GM23248 (cell line): ENCODE measurements at places on chromosomes 2 and 18.

- DNase-seq: peak; percentile 40
These were observed 24.5 kb downstream of the ZEB2 start for GRCh38 chr2:144495227-144496091.

GRCh38 chr2:186256540-186256939, 229.5 kb upstream of the ZC3H15 start:
- DNase-seq: peak; percentile 56

GRCh38 chr2:45114221-45114955, 105.1 kb upstream of the SIX2 start:
- DNase-seq: no peak

GRCh38 chr18:13425357-13426091, 207.0 kb downstream of the LDLRAD4 start:
- no peak for DNase-seq

- no peak for DNase-seq
These were observed 1355.4 kb downstream of the LRP1B start for GRCh38 chr2:140775411-140775810.

DNA sequence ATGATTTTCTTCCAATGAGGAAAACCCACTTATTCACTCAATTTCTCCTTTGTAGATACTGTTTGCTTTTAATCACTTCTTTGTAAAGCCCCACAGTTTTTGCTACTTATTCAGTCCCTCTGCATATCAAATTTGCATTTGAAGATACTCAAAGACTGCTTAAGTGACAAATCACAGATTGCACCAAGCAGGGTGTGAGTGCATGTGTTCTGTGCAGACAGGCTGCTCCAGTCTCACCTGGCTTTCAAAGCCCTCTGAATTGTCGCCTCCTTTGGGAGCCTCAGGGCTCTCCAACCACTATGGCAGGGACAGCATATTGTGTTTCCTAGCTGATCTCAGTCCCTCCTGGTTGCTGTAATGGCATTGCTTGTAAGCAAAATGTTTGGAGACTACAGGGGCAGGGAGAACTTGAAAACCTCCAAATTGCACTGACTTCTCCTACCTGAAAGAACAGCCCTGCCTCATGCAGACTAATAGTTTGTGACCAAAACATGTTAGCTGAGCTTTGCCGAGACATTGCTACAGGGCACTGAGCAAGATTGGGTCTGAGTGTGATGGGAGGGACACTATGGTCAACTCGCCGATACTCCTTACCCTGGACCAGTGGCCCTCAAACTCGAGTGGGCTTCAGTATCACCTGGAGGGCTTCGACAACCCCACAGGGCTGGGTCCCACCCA, 96.8 kb downstream of the POLE4 start:
- no peak for DNase-seq

DNA sequence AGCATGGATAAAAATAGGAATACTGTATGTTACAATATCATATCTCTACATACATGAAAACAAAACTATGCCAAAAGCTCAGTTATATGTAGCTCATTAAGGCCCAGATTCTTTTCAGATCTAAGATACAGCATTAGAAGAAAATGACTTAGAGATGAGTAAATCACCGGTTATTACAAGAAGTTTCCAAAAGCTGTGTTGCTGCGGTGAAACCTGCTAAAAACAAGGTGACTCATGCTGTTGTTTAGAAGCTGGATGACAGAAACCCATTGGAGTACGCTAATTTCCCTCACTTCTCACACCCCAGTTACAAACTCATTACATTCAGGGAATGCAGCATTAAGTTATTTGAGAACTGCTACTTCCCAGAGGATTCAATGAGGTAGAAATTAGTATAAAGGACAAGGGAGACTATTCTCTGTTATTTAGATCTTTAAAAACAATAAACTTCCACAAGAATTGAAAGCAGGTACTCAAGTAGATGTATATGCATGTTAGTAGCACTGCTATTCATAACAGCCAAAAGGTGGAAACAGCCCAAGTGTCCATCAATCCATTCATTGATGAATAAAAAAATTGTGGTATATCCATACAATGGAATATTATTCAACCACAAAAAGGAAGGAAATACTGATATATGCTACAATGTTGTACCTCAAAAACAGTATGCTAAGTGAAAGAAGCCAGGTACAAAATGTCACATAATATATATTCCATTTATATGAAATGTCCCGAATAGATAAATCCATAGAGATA, 32.6 kb downstream of the RBKS start:
- DNase-seq: peak; percentile 95

DNA sequence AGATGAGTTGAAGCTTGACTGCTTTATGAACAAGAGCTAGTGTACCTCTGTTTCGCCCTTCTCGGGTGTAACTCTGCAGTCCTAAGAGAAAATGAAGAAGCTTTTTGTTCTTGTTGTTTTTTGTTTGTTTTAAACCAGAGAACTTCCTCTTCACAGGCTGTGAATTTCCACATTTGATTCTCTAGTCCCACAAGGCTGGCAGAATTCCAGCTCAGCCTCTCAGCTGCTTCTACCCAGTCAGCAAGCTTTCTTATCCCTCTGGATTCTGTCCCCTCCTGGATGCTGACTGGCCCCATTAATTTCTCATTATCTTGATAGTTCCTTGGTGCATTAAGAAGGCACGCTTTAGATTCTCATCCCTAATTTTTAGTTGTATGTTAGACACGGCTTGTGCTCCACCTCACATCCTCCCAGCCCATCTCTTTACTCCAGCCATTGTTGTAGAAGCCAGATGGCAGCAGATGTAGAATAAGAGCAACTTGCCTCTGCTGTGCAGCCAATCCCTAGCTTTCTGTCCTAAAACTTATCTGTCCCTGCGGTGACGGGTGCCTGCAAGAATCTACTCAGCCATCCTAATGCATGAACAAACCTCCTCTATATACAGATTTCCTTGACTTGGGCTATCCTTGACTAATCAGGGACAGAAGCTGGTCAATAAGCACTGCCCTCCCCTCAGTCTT, 12.3 kb upstream of the RESP18 start:
- DNase-seq: peak; percentile 19

GRCh38 chr2:82641598-82642180, 1817.4 kb downstream of the SUCLG1 start:
- no peak for DNase-seq

DNA sequence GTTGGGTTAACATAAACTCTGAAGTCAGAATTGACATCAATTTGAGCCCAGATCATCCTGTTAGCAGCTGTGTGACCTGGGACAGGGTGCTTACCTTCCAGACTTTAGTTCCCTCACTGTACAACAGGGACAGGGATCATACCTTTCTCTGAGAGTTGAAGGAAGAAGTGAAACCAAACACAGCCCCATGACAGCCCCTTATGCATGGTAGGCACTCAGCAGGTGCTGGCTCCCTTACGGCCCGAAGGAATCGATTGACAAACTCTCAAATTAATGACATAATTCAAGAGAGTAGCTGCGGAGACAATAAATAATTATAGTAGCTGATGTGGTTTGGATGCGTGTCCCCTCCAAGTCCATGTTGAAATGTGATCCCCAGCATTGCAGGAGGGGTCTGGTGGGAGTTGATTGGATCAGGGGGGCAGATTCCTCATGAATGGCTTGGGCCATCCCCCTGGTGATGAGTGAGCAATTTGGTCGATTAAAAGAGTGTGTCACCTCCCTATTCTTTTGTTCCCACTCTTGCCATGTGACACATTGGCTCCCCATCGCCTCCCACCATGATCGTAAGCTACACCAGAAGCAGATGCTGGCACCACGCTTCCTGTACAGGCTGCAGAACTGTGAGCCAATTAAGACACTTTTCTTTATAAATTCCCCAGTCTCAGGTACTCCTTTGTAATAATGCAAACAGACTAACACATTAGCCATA, 72.4 kb downstream of the ODC1 start:
- no peak for DNase-seq

GRCh38 chr2:191512874-191513273, 165.1 kb upstream of the NABP1 start:
- no peak for DNase-seq

GRCh38 chr2:53787614-53788289, 908 bp downstream of the ERLEC1 start:
- DNase-seq: peak; percentile 72

- DNase-seq: no peak
These were observed 7.1 kb downstream of the ZNF532 start for GRCh38 chr18:58871514-58872420.

GRCh38 chr18:37162551-37162950, 333.6 kb downstream of the KIAA1328 start:
- DNase-seq: no peak

DNA sequence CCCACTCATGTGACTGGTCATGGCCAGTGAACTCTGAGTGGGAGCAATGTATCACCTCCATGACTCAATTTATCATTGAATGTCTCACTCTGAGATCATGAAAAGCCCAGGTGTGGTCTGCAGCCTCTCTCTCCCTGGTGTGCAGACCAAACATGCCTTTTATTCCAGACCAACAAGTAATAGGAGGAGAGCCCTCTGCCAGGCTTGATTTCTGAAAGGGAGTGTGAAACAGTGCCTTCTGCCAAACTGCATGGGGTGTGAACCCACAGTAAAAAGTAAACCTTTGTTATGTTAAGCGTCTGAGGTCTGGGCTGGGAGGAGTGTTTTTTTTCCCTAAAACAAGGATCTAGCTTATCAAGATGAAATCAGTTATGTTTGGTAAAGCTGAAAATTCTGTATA, 601.2 kb downstream of the ADCYAP1 start:
- DNase-seq: no peak

DNA sequence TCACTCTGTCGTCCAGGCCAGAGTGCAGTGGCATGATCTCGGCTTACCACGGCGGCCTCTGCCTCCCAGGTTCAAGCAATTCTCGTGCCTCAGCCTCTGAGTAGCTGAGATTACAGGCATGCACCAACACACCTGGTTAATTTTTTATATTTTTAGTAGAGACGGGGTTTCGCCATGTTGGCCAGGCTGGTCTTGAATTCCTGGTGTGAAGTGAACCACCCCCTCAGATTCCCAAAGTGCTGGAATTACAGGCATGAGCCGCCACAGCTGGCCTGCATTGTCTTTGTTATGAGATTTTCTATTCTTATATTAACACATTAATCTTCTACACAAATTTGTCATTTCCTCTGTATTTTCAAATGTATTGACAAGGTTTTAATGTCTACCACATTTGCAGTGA, 75.2 kb downstream of the SEPTIN10 start:
- DNase-seq: no peak

GRCh38 chr2:8265476-8266226, 416.2 kb upstream of the ID2 start:
- DNase-seq: no peak

DNA sequence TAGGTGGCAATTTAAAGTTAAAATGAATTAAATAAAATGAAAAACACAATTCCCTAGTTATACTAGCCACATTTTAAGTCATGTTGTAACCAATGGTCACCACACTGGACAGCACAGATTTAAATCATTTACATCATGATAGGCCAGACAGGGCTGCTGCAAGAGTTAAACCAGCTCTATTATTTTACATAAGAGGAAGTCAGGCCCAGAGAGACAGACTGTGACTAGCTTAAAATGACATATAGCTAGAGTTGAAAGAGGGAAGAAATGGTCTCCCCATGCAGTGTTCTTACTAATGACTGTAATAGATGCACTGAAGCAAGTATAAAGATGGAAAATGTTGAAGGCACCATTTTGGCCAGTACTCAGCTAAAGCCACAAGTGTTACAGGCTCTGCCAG, 69.6 kb downstream of the SLC66A3 start:
- DNase-seq: no peak

DNA sequence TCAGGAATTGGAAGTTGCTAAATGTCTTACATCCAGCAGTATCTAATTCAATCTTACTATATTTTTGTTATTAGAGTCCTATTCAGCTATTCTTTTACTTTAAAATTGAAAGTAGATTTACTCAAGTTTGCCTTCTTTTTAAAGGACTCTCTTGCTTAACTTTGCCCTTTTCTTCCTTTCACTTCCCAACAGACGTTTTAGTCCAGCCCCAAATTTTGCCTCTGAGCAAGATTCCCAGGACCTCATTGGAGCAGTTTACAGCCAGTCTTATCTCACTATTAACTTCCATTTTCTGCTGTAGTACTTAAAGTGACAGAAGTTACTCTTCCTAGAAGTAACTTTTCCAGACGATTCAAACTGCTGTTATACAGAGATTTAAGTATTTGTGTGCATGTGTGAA, 1.7 kb upstream of the PRKD3 start:
- DNase-seq: peak; percentile 93

GRCh38 chr2:63632382-63632781, 43.6 kb downstream of the MDH1 start:
- no peak for DNase-seq

GRCh38 chr2:172380436-172381274, 46.7 kb upstream of the ITGA6 start:
- no peak for DNase-seq

GRCh38 chr18:79965119-79965902, 868 bp downstream of the HSBP1L1 start:
- peak; percentile 82 for DNase-seq

DNA sequence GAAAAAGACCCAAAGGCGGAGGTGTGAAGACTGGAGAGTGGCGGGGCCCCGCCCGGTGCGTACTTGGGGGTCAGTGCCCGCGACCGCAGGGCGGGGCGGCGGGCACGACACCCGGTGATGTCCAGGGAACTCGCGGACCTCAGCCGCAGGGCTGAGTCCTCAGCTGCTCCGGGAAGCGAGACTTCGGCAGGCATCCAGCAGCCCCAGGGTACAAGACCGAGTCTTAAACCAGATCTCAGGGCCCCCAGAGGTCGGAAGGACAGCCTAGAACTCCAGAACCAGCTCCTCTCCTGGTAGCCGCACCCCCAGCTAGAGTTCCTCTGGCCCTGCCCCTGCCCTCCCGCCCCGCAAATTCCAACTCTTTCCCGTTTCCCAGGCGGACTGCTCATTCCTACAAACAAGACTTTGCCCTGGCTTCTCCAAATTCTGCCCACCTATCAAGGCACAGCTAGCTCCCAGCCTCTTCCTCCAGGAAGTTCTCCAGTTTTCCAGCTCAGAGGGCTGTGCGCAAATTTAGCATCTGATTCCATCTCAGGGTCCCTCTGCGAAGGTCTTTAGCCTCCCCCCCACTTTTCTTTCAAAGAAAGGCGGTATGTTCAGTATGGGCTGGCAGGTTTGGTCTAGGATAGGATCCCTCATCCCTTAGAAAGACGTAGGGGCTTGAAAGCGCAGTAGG, 26.0 kb upstream of the NOTO start:
- peak; percentile 41 for DNase-seq

DNA sequence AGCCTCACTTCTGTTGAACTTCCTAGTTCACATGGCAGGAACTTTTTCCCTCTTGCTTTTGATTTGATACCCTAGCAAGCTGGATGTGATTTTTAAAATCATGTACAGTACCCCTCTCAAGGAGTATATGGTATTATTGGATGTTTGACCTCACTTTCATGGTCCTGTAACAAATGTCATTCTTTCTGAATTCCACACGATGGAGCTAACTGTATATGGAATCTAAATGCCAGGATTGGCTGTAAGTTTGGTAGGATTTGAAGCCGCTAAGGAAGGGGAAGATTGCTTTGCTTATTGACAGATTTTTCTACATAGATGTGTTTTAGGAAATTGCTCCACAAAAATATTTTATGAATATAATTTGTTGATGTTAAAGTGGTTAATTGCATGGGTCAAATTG, 18.3 kb downstream of the MAIP1 start:
- peak; percentile 80 for DNase-seq
